ENCODE measurements at places on chromosomes 16 and 17.
A peak's percentile ranks its signal among the peaks of the same experiment; 100 is the strongest.

DNA sequence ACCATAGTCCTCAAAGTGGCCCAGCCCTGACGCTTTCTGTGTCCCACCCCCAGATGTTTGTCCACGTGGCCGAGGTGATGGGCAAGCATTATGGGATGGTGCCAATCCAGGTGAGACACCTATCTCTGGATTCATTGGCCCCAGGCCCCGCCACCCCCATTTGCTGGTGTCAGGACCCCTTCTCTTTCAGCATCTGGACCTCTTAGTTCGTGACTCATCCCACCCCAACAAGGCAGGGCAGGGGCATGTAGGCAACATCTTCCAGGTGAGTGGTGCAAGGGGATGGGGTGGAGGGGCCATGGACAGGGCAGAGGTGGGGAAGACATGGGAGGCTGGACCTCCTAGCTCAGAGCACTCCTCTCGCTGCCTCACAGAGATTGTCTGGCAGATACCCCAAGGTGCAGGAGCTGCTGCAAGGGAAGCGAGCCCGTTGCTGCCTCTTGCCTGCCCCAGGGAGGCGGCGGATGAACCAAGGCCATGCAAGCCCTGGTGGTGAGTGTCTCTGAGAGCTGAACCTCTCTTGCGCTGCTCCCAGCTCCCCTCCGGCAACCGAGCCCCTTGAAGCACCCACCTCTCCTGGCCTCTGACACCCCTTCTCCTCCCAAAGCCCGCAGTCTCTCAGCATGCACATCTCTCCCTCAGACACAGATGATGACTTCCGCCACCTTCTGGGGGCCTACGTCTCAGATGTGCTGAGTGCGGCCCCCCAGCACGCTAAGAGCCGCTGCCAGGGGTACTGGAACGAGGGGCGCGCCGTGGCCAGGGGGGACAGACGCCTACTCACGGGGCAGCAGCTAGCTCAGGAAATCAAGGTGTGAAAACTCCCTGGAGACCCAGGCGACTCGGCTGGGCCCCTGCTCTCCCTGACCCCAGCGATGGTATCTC, 3.6 kb downstream of the RNF112 start:
- no peak for DNase-seq

DNA sequence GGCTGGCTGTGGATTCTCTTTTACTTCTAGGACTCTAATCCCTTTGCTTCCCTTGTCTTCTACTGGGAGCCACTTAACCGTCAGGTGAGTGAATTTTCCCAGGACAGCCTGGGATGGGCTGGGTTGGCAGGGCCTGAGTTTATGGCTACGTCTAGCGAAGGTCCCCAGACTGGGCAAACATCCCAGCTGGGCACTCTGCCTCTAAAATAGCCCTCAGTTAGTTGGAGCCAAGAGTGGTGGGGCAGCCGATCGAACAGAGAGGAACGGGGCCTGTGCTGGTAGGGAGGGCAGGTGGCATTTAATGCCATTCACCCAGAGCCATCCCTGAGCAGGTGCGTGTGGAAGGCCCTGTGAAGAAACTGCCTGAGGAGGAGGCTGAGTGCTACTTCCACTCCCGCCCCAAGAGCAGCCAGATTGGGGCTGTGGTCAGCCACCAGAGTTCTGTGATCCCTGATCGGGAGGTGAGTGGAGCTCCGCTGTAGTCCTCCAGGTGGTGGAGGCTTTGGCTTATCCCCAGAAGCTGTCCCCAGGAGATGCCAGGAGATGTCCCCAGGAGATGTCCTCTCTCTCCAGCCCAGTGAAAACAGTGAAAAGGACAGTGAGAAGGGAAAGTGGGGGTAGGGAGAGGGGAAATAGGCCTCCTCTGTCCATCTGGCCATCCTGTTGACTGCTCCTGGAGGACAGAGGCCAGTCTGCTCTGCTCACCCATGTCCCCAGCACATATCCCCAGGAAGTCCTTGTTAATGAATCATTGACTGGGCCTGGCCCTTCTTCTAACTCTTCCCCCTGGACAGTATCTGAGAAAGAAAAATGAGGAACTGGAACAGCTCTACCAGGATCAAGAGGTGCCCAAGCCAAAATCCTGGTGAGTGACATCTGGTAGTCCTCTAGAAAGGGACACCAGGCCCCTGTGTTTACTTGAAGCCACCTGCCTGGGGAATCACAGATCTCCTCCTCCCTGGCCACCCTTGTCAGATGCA, 4.4 kb downstream of the PNPO start:
- DNase-seq, result peak; percentile 29

GRCh38 chr16:35741546-35741945, 2282.1 kb downstream of the TP53TG3F start:
- no peak for DNase-seq

DNA sequence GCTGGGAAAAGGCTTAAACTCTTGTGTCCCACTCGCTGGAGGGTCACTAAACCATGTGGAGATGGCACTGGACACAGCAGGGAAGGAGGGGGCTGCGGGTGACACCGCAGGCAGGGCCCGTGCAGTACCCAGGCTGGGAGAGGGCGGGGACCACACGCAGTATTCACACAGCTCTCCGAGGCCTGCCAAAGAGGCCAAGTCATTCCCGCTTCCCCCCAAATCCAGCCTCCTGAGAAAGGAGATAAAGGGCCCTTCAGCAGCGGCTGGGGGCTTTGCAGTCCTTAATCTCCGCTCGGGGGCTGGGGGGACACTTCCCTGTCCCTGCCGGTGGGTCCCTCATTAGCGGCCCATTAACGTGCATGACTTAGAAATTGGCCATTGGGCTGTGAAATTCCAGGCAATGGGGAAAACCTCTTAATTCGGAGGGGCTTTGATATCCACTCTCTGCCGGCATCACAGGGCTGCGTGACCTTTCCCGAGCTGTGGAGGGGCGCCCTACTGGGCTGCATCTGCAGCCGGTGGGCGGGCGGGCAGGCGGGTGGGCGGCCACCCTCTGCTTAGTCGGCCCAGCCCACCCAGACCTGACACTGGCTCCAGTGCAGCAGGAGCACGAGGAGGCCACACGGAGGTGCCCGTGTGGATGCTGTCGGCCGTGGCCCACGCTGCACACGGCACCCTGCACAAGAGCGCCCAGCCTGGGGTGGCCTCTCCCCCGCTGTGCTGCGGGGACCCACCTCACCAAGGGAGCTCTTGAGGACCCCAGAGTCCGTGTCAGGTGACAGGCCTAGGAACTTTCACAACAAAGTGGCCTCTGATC, 2.6 kb upstream of the SLC38A8 start:
- DNase-seq, result no peak

GRCh38 chr16:19555938-19556771, 652 bp downstream of the VPS35L start:
- DNase-seq, result peak; percentile 71

- no peak for DNase-seq
These were observed 333.1 kb upstream of the MAF start for GRCh38 chr16:79933603-79934002.

- DNase-seq, result no peak
These were observed 14.6 kb downstream of the CYLD start for GRCh38 chr16:50756473-50756872.

DNA sequence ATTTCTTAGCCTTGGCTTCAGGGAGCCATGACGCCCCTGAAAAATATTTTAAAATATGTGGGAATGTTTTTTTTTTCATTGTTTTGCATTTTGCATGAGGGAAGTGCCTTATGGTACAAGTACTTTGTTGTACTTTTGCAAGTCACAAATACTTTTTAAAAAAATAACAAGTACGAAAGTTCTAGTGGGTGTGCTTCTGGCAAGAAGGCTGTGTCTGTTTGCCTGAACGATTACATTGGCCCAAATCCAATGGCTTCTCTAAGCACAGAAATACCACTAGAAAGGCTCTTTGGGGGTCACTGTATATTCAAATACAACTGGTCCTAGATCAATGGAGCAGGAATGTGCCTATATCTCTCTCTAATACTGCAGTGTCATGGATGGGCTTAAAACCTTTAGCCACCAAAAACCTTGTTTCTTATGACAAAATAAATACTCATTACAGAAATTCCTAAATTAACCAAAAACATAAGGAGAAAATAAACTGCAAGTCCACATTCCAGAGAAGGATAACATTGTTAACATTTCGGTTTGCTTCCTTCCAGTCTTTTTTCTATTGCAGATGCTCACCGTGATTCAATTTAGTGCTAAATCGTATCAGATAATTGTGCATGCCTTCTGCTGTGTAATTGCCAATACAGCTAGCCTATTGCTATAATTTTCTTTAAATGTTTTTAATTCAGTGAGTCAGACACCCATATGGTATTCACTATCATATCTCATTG, 97.4 kb downstream of the VAT1L start:
- no peak for DNase-seq
